Lower lobe of right lung (tissue), 2 donors: ENCODE measurements at places on chromosomes 5 and 9.

DNA sequence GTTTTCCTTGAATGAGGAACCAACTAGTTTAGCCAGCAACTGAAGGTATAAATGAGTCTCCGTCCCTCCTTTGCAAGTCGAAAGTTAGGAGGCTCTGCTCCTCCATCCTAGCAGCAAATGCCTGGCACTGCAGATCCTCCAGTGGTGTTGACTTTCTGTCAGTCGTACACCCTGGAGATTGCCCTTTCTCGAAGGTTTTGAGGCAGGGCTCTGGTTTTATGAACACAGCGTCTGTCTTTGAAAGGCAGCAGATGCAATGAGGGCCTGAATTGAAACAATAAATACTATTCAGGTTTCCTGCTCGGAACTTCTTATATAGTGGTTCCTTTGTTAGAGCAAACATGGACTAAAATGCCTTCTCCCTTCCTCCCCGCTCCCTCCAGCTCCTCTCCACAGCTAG, 284.0 kb downstream of the TMEM38B start:
- DNase-seq, result no peak

GRCh38 chr5:111722140-111722539, 34.9 kb downstream of the NREP start:
- no peak for DNase-seq

GRCh38 chr9:32843295-32843694, 60.0 kb downstream of the TMEM215 start:
- DNase-seq, result no peak

- DNase-seq, result no peak
Measured at GRCh38 chr9:74275872-74276508, 221.1 kb upstream of the RORB start.

DNA sequence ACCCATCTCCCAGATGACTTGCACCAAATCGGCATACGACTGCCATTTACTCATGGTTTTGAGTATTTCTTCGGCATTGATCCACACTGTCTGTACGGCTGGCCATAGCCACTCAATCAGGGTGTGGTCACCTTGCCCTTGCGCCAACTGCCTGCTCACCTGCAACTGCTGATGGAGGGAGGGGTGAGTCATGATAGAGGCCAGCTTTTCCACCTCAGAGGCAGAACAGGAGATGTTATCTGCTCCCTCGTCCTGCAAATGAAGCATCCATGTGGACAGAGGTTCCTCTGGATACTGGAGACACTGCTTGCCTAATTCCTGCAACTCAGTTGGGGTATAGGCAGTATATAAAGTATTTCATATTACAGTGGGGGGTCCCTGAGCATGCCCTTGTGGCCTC, 85.6 kb upstream of the ATP10B start:
- no peak for DNase-seq
